ENCODE measurements at places on chromosomes 11 and 22.

GRCh38 chr11:67266449-67267187 lies at the start of gene GRK2:
GRK2 (plus strand) TSS chr11:67266473; CDS start chr11:67266700, 227 bp downstream.
- DNase-seq = peak; percentile 46

GRCh38 chr11:85740481-85741400 lies 54.7 kb upstream of the CCDC89 start:
- DNase-seq = no peak

DNA sequence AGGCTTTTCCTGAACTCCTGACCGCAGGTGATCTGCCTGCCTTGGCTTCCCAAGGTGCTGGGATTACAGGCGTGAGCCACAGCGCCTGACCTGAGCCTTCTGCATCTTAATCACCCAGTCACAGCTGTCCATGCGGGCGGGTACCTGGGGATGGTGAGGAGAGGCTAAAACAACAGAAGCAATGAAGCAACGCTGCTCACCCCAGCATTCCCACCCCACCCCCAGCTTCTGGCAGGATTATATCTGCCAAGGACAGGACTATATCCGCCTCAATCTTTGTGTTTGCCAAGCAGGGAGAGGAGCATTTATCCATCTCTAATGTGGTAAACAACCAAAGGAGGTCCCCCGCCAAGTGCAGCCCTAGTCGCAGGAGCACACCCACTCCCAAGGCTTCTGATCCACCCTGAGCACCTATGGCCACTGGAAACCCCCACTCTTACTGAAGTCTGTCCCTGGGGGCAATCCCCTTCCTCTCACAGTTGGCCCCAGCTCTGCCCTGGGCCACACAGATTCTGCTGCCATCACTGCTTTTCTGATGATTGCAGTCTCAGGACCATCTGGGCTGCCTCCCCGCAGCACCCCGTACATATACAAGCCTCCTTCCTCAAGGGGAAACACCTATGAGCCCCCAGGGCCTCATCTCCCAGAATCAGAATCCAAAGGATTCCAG lies 8.8 kb upstream of the LGALS2 start:
- DNase-seq = no peak

- DNase-seq = no peak
These were observed 240.5 kb upstream of the FAT3 start for GRCh38 chr11:91984033-91984584.

DNA sequence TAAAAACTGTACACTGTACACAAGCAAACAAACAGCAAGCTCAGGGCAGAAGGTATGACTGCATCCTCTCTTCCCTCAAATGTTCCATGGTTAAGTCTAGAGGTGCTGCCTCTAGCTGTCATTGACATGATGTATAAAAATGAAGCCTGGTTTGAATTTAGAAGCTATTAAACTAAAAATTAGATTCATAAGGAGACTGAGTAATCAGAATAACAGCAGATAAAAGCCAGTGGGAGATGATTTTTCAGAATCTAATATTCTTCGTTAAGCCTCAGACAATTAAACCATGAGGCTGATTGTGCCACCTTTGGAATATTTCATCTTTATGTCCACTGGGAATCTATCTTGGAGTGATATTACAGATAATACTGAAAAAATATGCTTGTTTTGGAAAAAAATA lies 101.4 kb upstream of the ZC3H12C start:
- no peak for DNase-seq

DNA sequence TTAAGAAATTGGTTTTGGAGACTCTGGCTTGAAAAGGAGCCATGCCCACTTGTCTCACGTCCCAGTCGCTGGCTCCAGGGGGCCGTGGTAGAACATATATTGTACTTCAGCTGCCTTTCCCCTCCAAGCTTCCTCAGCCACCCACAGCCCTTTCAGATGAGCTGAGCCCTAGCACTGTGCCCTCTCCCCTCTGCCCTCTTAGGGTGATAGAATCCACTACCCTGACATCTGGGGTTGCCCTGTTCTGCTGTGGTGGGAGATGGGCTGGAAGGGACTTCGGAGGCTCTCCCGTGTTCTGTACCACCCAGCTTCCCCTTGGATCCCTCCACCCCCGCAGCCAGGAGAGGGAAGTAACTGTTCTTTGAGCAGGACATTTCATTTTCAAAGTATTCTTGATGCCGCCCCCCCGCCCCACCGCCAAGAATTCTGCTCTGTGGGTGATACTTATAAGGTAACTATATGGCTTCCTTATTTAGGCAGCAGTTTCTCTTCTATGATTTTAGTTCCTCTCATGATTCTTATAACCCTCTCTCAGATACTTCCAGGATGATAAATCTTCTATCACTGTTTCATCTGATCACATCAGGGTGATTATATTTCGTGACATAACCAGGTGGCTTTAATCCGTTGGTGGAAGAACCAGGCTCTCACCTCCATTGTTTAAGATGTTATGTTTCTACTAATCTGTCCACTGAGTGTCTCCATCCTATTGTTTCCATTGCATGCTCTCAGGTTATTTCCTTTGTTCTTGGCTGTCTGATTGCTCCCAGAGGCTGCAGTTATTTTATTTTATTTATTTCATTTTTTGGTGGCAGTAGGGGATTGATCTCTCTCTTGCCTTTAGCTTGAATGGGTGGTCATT lies 24.1 kb downstream of the ZBTB16 start:
- DNase-seq = no peak

GRCh38 chr11:2551131-2551530 lies 106.3 kb downstream of the KCNQ1 start:
- no peak for DNase-seq

DNA sequence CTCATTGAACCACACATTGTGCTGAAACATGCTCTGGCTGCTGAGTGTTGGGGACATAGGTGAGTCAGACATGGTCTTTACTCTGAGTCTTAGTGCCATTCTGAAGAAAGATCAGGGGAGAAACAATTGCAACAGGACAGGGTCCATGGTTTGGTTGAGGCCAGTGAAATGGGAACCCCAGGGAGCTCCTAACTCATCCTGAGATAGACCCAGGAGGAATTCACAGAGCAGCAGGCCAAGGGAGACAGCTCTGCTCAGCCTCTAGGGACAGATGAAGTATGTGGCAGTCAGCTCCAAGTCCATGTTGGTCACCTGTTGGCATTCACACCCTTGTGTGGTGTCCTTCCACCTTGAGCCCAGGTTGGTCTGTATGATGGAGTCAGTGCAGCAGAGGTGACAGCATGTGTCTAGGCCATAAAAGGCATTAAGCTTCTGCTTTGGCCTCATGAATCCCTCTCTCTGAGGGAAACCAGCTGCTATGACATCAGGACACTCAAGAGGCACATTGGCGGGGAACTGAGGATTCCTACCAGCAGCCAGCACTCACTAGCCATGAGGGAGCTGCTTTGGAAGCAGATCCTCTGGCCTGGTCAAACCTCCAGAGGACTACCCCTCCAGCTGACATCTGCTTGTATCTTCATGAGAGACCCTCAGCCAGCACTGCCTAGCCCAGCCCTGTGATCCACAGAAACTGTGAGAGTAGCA lies 50.3 kb upstream of the MYEOV start:
- no peak for DNase-seq

DNA sequence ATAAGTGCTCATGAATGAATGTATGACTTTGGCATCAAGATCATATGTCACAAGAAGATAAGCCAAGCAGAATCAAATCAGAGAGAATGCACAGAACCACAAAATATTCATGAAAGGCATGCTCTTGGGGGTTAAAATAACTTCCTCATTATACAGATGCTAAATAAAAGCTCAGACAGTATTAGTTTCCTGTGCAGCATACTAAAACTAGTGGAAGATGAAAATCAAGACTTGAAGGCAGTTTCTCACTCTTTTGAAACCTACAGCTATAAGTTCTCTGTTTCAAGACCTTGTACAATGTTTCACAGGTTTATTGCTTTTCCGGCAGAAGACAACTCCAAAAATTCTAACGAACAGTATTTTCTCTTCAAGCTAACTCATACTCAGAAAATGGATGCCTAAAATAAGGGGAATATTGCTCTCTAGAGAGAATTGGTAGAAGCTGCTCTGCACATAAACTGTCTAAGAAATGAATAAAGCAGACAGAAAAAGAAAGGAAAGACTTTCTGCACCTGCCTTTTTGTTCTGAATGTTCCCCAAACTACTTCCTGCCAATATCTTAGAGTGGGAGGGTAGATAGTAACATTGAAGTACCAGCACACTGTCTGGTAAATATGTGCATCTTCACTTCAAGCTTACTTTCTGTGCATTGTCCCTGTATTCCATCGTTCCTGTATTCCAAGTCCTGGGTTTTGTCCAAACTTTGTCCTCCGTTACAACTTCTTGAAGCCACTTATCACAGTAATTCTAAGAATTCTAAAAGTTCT lies 639.4 kb upstream of the FAT3 start:
- no peak for DNase-seq

DNA sequence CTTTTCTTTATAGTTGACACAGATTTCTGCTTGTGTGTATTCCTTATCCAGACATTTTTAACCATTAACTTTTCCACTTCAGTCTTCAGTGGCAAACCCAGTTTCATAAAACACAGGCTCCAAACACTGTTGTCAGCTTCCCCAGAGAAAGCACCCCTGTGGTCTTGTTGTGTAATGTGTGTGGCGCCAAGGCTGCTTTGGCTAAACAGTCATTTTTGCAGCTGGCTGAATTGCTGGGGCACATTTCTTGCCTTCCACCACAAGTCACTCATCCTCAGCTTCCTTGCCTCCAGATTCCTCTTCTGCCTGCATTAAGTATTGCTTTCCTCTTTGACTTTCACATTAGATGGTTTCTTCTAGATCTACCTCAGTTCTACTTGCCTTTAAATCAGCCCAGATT lies 40.5 kb downstream of the ARHGAP1 start:
- no peak for DNase-seq

DNA sequence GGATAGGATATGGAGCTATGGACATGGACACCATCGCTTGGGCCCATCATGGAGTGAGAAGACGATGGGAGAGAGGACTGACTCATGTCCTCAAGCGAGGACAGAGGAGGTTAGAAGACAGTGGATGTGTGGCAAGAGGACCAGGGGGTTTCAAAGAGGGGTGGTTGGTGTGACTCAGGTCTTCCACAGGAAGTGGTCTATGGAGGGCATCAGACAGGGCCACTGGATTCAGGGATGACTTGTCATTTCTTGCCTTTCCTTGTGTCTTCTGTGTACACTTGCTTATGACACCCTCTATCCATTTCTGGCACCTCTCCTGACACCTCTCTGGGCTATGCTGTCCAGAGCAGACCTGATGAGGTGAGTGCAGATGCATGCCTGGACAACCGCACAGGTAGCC lies 115.4 kb downstream of the OSBP2 start:
- no peak for DNase-seq

- no peak for DNase-seq
These were observed 4.5 kb downstream of the APIP start for GRCh38 chr11:34911676-34912075.

DNA sequence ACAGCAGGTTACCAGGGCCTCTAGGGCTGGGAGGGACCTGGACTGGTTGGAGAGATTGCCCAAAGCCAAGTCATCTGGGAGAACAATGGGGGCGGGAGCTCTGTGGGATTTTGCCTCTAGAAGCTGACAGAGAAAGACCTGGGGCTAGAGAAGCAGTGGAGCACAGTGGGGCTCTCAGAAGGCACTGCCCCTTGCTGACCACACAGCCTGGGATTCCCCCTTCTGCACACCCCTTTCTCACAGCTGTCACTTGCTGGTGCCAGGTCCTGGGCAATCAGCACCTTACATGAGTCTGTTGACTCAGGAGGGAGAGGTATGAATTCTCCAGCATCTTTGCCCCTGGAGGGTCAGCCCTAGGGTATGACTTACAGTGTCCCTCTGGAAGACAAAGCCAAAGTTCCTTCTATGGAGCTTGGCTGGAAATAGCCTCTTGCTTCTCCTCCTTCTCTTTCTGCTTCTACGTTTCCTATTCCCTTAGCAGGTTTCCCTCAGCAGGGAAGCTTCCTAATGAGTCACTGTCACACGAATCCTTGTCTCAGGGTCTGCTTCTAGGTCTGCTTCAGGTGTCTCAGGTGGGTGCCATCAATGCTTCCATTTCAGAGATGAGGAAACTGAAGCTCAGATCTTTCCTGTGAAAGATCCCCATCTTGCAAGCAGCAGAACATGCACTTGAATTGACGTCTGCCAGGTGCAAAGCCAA lies 27.0 kb downstream of the GDPD5 start:
- DNase-seq = no peak

DNA sequence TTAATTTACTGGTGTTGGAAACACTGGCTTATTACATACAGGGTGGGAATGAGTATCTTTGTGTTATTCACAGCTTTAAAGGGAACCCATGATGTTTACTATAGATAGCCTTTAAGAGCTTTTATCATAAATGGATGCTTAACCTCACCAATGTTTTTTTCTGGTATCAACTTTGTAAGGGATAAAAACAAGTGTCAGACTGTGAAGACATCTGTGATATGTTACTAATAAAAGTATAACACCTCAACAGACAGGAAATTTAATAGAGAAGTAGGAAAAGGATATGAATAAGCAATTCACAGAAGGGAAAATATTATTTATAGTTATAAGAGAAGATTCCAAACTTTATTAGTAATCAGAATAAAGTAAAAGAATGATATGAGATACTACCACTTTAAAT lies 46.3 kb downstream of the ACAT1 start:
- DNase-seq = no peak

GRCh38 chr11:35313066-35313759 lies 106.1 kb downstream of the SLC1A2 start:
- no peak for DNase-seq

DNA sequence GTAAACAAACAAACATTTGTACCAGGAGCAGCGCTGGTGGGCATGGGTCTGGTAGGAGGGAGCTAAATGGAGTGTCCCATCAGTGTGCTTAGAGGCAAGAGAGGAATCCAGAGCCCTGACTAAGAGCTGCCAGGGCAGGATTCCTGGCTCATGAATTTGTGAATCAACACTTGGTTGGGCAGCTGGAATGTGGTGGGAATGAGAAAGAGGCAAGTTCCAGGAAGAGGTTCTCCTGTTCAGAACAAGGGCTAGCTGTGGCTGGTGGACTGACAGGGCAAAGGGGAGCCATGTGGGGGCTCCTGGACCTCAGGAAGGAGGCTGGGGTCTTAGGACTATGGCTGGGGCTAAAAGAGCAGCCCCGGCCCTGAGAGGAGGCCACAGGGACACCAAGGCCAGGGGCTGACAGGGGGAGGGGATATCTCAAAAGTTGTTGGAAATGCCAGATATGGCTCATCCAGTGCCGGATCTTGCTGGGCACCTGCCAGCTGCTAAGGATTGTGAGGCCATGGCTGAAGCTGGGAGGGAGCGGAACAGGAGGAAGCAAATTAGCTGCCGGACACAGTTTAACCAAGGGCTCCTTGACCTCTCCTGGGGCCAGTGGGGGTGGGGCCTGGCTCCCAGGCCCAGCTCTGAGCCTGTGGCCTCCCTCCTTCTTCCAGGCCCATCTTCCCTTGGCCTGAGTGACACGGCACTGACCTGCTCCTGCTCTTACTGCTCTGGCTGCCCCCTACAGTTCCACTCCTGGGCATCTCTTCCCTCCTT lies 14.6 kb upstream of the P2RY6 start:
- DNase-seq = no peak

All from T-cell (primary cell).